Endodermal cell (in vitro differentiated cells): ENCODE measurements at places on chromosomes 3 and 15. TPM values are rescaled to one million over a fixed set of nuclear protein-coding genes. Genes with fewer than 3 reads are reported as not detected.

The PRTG gene
- 27.1 and 32.6 TPM in 2 replicates for total RNA-seq

The TEX55 gene
- not detected in 3 replicates for total RNA-seq

The DMXL2 gene
- total RNA-seq = 20.8 and 21.5 TPM in 2 replicates

The CTSH gene
- total RNA-seq = 101 to 121 TPM (median 115 TPM) in 3 replicates

The USP19 gene
- 61.9 and 63.2 TPM in 2 replicates for total RNA-seq

The STRC gene
- total RNA-seq = 0.42 to 0.68 TPM (median 0.62 TPM) in 3 replicates

The ZNF774 gene
- 1.8 to 7.0 TPM (median 2.5 TPM) in 3 replicates for total RNA-seq

The GOLGA6L10 gene
- 6.5 to 10.4 TPM (median 7.5 TPM) in 3 replicates for total RNA-seq

- DNase-seq = peak; percentile 24
Observed at GRCh38 chr3:127448671-127449070, 141.9 kb downstream of the TPRA1 start.

GRCh38 chr3:5428607-5429516 is 241.4 kb downstream of the EDEM1 start:
- no peak for DNase-seq

- DNase-seq = no peak
Observed at GRCh38 chr3:153600896-153601295, 438.9 kb downstream of the RAP2B start.

GRCh38 chr3:4376499-4376898 is 73.3 kb downstream of the SETMAR start:
- DNase-seq = no peak

DNA sequence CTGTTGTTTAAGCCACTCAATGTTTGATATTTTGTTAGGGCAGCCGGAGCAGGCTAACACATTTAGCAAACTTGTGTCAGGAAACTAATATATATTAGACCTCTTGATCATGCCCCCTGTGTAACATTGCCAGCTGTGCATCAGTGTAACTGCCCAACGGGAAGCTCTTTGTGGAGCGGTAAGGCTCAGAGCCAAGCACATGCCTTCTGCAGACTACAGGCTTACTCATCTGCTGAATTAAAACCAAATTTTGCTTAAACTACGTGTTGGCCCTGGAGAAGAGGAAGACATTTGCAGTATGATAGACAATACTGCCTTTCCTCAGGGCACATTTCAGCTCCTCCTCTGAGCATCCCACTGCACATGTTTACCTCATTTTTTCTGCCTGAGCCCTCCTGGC is 50.5 kb upstream of the KCNMB2 start:
- DNase-seq = no peak

- DNase-seq = no peak
Observed at GRCh38 chr3:90241481-90241880, 1134.1 kb downstream of the EPHA3 start.

GRCh38 chr3:49531715-49532114 is 22.6 kb upstream of the BSN start:
- DNase-seq = no peak

- no peak for DNase-seq
Observed at GRCh38 chr3:100496711-100497261, 4.4 kb downstream of the TMEM45A start.

- DNase-seq = no peak
Observed at GRCh38 chr15:51262463-51262862, 75.9 kb downstream of the CYP19A1 start.

- DNase-seq = no peak
Observed at GRCh38 chr15:66722757-66723540, 20.9 kb downstream of the SMAD6 start.

DNA sequence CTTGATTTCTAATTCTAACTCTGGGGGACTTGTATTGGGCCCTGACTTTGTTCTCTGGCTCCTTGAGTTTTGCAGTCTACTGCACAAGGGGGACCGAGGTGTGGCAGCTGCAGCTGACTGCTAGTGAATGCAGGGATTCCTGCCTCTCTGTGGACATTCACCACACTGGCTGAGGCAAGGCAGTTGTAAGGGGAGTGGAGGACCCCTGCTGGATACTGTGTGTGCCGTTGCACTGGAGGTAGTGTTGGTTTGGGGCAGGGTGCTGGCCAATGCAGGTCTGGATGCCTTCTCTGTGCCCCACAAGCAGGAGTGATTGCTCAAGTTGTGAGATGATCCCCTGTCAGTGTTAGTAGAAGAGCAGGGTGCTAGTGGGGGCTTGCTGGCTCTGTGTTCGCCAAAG is 626.1 kb downstream of the SQOR start:
- peak; percentile 82 for DNase-seq

DNA sequence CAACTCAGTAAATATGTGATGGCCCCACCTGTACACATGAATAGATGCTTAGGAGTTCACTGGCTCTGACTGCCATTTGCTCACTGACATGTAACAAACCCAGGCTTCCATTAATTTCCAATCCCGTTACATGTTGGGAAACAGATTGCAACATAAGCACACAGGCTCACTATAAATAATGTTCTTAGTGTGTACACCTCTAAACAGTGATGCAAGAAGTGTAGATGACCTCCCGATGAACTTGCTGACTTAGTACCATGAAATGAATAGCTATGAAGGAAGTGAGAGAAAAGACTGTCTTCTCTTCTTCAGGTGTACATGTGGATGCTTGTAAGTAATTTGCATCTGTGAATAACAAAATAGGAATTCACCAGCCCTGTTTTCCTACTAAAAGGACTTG is 21.4 kb upstream of the FSIP1 start:
- DNase-seq = no peak

- no peak for DNase-seq
Observed at GRCh38 chr3:56868706-56869105, 67.0 kb upstream of the ARHGEF3 start.

DNA sequence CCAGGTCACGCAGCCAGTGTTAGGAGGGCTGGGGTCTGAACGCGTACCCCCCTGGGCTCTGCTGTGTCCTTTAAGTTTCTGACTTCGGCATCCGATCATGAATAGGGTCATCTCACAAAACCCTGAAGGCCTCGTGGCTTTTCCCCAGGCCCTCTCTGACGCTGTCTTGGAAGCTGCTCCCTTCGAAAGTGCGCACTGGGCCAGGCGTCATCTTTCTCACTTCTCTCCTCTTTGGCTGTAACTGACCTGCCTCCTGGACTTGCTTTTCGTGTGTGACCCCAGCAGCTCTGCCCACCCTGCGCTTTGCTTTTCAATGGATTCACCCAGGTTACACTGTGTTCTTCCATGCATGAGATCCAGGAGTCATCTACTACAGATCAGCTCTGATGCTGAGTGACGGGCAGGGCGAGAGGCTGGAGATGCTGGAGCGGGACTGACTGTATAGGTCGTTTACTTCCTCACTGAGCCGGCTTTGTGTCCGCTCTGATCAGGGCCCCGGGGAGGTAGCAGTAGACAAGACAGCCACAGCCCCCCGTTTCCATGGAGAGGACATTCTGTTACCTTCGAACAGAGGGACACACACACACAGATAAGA is 45.0 kb upstream of the PCSK6 start:
- DNase-seq = no peak

DNA sequence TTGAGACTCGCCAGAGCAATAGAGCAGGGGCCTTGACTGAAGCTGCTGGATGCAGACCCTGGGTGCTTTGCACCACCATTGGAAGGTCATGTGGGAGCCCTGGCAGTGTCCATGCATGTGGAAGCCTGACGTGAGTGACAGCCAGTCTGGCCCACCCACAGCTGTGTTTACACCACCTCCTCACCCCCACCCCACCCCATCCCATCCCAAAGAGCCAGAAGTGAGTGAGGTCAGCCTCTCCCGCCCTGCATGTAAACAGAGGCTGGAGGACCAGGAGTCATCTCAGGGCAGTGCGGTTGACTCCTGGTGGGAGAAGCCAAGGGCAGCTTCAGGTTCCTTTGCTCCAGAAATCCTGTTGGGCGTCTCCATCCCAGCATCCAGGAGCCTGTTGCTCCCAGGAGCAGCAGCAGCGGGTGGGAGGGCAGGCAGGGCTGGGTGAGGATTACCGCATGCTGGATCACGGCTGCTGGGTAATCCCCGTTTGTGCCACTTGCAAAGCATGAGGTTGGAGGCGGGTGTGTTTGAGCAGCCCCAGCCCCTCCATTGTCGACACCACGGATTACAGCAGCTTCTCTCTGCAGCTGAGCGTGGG is 44.6 kb downstream of the CORO2B start:
- DNase-seq = peak; percentile 59

- DNase-seq = no peak
Observed at GRCh38 chr3:6516694-6517093, 344.2 kb upstream of the GRM7 start.

DNA sequence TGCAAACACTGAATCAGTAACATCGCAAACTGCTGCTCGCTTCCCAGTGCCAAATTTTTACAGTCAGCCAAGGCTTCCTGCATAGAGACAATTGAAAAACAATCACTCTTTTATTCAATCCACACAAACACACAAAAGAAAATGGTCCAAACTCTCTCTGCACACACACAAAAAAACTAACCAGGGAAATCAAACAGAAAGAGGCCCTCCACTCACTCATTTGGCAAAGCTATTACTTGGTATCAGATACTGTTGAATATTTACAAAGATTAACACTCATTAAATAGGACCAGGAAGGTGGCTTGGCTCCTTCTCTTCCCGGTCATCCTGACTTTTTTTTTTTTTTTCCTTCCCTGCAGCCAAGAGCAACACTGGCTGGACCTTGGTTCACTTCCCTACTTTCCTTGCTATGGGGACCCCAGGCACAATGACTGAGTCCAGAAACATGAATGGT is 62.4 kb upstream of the SPATA12 start:
- DNase-seq = no peak

DNA sequence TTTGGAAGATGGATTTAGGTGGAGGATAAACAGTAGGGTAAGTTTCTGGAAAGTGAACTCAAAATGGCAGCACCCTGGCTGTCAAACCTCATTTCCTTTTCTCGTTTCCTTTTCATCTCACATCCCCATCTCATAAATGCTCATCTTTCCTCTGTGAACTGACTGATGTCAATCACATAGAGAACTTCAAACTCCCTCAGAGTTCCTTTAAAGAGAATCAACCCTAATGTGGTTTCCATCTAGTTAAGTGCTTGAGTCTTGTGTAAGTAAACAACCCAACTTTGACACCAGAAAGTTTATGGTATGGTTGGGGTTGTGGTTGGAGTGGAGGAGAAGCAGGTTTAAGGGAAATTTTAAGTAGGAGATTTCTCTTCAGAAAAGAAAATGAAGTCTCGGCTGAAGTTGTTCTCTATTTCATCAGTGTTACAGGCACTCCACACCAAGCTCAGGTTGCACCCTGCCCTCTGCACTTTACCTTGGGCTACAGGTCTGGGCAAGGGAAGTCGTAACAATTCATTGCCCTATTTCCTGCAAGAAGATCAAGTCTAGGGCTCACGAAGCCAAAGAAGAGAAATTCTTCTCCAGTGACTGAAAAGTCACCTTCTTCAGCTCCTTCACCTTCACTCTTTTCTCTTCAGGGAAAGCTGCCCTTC is 34.4 kb upstream of the TNIK start:
- no peak for DNase-seq

- peak; percentile 14 for DNase-seq
Observed at GRCh38 chr15:59166166-59166565, 40.5 kb upstream of the LDHAL6B start.

DNA sequence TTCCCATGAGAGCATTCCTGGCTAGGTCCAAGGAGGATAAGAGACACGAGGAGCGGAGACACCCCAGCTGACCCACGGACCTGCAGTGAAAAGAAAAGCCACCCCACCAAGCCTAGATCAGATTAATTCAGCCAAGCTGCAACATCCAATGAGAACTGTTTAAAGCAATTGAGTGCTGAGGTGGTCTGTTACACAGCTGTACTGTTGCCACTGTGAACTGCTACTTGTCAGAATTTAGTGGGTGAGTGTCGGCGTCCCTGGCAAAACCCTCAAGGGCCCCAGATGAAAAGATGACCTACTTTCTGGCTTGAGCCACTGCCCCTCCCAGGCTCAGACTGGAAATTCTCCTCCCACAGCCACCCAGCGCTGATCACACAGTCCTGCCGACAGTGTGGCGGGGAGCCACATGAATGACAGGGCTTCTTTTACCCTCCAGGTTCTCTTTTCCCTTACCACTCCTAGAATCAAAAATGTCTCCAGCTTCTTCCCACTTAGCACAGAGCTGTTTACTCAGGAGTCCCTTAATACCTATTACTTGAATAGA is 26.4 kb upstream of the KBTBD12 start:
- no peak for DNase-seq

GRCh38 chr3:8403996-8404395 is 97.6 kb upstream of the LMCD1 start:
- no peak for DNase-seq

- DNase-seq = no peak
Observed at GRCh38 chr3:188796122-188796631, 375.6 kb upstream of the TPRG1 start.

GRCh38 chr15:81279621-81280485 is 44.1 kb downstream of the STARD5 start:
- DNase-seq = no peak

- no peak for DNase-seq
Observed at GRCh38 chr3:149465351-149465883, 9.1 kb upstream of the TM4SF4 start.

DNA sequence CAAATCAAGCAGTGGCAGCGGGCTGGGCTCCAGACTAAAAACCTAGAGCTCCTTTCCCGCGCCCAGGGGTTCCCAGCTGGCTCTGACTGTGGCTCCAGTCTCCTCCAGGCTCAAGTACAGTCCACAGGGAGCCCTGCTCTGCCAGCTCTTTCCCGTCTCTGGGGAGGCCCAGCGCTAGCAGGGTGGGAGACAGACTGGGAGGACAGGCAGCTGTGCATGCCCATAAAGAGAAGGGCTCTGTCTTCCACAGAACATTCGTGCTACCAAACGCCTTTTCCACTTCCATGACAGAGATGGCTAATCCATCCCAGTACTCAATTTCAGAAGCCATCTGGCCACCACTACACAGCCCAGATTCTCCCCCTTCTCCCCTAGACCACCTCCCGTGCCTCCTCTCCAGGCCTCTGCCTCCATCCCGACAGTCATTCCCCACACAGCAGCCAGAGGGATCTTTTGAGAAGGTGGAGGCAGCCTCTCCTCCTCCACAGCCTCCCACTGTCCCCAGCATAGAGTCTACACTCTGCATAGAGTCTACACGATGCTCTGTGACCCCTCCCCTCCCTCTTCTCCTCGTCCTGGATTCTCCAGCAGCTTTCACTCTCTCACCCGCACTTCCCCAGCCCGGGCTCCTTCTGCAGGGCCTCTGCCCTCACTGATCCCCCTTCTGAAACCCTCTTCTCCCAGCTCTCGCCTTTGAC is 6.8 kb upstream of the DUSP7 start:
- DNase-seq = no peak

DNA sequence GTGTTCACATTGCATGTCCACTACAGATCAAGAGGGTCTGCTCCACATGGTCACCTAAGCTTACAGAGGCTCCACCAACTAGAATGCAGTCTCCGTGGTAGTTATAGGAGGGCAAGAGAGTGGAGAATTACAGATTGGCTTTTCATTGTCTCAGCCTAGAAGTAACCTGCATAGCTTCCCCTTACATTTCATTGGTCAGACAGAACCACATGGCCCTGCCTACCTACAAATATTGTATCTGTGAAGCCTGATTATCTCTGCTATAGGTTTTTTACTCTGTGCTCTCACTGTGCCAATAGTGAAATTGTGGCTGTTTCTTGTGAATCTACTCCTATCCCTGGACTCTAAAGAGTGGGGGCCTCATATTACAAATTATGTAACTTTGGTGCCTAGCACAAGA is 2.5 kb upstream of the TLNRD1 start:
- no peak for DNase-seq
